ENCODE measurements at places on chromosomes 3 and 15. TPM values are rescaled to one million over a fixed set of nuclear protein-coding genes. Genes with fewer than 3 reads are reported as not detected.
A peak's percentile ranks its signal among the peaks of the same experiment; 100 is the strongest.

DNA sequence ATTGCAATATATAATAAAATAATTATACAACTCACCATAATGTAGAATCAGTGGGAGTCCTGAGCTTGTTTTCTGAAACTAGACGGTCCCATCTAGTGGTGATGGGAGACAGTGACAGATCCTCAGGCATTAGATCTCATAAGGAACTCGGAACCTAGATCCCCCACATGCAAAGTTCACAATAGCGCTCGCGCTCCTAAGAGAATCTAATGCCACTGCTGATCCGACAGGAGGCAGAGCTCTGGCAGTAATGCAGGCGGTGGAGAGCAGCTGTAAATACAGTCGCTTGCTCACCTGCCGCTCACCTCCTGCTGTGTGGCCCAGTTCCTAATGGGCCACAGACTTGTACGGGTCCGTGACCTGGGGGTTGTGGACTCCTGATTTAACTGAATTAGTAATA lies 87.8 kb downstream of the P3H2 start:
- DNase-seq, result no peak

- DNase-seq, result no peak
Observed at GRCh38 chr3:182802413-182803390, 9.4 kb downstream of the ATP11B start.

The LMAN1L gene
- total RNA-seq, result 0.85 TPM

GRCh38 chr3:112308151-112308911 lies 14.3 kb upstream of the SLC9C1 start:
- no peak for DNase-seq

DNA sequence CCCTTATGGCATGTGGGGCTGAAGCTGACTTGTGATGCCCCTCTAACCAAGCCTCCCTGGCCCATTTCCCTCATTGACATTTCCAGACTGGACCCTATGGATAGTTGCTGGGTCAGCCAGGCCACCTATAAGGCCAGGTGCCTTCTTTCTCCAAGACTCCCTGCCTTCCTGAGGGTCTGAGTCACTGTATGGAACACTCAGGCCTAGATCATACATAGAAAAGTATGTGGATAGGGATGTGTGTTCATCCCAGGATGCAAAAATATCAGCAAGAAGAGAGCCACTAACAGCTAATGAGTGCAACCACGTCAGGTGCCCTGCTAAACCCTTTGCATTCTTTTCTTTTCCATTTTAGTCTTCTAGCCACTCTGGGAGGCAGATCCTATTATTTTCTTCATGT lies 168.4 kb upstream of the WNT5A start:
- no peak for DNase-seq

DNA sequence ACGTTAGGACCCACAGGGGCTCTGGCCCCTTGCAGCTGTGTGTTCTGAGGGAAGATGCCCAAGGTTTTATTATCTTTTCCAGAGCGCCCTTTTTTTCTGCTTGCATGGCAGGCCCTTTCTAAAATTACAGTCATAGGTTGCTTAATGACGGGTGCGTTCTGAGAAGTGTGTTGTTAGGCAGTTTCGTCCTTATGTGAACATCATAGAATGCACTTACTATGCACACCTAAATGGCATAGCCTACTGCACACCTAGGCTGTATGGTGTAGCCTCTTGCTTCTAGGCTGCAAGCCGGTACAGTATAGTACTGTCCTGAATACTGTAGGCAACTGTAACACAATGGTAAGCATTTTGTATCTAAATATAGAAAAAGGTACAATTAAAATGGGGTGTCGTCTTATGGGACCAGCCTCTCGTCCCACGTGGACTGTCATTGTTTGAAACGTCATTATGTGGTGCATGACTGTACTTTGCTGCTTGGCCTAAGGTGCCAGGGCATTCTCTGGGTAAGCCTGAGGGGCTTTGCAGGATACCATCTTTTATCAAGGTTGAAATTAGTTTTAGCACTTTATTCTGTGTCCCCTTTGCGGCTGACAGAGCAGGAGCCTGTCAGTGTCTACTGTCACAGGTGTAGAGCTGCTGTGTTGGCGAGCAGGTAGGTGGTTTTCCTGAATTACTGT lies 10.9 kb downstream of the KLF13 start:
- no peak for DNase-seq

DNA sequence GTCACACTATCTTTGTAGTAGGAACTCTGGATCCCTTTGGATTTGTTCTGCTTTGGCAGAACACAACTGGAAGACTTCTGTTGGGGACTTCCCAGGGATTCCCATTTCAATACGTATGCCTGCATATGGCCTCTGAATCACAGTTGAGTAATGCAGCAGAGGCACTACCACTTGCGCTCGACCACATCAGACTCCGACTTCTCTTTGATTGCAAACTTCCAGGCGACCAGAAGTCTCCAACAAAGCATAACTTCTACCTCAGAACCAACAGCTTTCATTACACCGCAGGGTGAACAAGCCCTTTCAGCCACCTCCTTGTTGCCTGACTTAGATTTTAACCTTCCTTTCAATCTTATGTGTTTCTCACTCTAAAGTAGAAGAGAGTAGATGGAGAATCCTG lies 924.4 kb downstream of the IGSF11 start:
- DNase-seq, result no peak

DNA sequence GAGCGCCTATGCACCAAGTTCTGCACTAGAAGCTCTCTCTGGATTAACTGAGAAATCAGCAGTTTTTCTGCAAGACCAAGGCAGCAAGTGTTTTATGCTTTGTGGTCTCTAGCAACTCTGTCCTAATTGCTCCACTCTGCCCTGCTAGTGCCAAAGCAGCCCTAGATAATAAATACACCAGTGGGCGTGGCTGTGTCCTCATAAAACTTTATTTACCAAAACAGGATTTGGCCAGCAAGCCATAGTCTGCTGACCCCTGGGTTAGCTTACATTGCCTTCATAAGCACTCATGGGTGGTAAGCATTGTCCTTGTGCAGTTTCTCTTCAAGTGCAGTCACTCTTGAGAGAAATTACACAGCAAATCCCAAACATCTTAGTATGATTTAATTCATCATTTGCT lies 30.7 kb upstream of the SLC24A5 start:
- no peak for DNase-seq

- DNase-seq, result no peak
Observed at GRCh38 chr3:163812006-163812405, 1266.3 kb downstream of the SI start.

- no peak for DNase-seq
Observed at GRCh38 chr3:197266331-197266730, 32.1 kb downstream of the DLG1 start.

- peak; percentile 28 for DNase-seq
Observed at GRCh38 chr3:37693511-37694283, 168.0 kb upstream of the CTDSPL start.

- no peak for DNase-seq
Observed at GRCh38 chr3:124097362-124098131, 105.6 kb upstream of the ROPN1 start.

DNA sequence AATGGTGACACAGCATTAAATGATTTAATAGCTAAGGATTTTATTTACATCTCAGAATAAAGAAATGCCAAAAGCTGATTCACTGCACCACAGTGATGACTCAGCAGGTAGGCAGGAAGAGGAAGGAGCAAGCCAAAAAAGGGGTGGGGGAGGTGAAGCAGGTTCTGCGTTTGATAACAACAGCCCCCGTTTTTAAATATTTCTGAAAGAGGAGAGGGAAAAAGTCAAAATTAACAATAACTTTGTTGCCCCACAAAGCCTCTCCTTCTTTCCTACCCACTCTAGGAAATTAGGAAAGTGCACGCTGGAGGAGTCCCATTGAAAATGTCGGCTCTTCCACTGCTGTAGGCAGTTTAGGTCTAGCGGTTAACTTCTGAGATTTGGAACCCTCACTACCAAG lies 9.9 kb upstream of the CCDC54 start:
- no peak for DNase-seq

DNA sequence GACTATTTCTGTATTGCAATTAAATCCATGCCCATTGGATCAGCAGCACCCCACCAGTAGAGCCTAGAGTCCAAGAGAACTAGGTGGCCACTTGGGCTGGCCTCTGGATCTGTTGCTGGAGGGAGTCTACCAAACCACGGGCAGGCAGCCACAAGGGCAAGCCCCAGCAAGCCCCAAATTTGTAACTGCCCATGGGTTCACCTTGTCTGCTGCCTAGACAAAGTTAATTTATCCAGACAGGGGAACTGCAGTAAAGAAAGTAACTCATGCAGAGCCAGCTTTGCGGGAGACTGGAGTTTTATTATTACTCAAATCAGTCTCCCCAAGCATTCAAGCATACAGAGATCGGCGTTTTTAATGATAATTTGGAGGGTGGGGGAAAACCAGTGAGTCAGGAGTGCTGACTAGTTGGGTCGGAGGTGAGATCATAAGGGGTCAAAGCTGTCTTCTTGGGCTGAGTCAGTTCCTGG lies 74.0 kb upstream of the TERB2 start:
- no peak for DNase-seq

GRCh38 chr3:23479615-23480328 lies 276.6 kb downstream of the UBE2E2 start:
- DNase-seq, result no peak

GRCh38 chr3:192880313-192880712 lies 37.3 kb downstream of the MB21D2 start:
- DNase-seq, result no peak

DNA sequence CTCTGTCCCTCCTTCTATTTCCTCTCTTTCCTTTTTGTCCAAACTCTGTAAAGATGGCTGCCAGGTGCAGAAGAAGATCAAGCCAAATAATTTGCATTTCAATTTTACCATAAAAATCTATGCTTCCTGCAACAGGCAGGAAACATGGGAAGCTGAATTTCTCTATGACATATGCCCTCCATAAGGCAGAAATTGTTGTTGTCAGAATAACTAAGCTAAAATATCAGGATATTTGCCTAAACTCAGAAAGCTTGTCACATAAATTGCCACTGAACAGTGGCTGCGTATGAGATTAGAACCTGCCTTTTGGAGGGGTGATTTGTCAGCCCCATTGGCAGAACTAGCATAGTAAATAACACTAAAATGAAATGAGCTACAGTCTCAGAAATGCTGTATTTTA lies 288.3 kb upstream of the LMCD1 start:
- no peak for DNase-seq

- DNase-seq, result no peak
Observed at GRCh38 chr3:17765819-17766472, 23.5 kb upstream of the TBC1D5 start.

DNA sequence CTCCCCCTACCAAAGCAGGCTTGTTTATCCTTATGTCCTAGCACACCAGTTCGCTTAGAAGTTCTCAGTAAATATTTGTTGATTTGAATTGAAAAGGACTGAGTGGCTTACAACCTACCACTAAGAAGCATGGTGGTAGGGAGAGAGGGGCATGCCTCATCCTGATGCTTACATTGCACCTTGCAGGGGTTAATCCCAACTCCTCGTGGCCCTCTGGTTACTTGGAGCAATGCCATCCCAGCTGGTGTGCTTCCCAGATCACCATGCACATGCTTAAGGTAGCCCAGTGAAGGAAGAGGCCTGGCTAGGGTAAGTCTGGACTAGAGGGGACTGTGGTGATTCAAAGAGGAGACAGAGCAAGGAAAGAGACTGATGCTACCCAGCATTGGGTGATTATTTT lies 253.3 kb downstream of the CLSTN2 start:
- DNase-seq, result no peak

The CYP11A1 gene
- total RNA-seq, result 0.21 TPM

The XCR1 gene
- total RNA-seq, result 1.0 TPM

DNA sequence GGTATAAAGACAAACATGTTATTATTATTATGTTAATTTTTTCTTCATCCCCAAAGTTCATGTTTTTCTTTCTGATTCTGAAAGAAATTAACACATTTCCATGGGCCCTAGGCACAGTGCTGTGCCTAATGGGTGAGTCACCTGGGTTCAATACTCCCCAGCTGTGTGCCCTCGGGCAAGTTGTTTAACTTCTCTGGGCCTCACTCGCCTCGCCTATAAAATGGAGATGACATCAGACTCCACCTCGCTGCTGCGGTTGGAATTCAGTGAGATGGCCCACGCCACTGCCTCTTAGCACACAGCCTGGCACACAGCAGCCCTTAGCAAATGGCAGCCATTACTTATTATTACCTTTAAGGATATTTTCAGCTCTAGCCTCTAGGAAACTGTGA lies 22.6 kb downstream of the DNASE1L3 start:
- DNase-seq, result no peak

DNA sequence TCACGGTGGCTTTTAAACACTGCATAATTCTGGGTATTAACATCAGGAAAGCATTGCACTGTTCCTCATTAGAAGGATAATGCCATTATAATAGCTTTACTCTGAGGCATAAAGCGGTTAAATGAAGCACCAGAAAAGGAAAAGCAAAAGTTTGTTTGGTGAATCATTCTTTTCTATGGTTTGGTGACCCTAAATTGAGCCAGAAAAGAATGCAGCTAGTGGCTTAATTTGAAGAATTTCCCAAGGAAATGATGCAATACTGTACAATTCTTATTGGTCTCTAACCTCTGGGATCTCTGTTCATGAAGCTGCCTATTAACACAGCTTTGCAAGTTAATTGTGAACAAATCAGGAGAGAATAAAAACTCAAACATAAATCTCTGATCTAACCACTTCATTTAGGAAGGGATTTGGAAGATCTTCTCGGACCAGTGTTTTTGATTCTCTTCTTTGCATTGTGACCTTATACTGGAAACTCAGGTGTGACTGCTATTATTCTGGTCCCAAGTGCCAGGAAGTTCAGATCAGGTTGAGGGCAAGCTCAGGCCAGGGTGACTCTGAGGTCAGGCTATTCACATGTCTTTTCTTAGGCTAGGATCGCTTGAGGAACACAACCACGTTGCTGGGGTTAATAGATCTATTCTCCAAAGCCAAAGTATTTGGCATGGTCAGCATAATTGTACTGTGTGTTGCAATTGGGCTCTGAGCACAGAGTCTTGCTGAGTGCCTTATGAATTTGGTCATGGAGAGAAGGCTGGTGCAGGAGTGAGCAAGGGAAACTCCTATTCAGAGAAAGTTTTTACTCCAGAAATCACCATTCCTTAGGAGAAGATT lies 11.3 kb upstream of the DLG1 start:
- no peak for DNase-seq

- no peak for DNase-seq
Observed at GRCh38 chr3:10915376-10915775, 77.2 kb upstream of the SLC6A1 start.

- DNase-seq, result no peak
Observed at GRCh38 chr15:70095408-70096214, 2.1 kb downstream of the TLE3 start.

DNA sequence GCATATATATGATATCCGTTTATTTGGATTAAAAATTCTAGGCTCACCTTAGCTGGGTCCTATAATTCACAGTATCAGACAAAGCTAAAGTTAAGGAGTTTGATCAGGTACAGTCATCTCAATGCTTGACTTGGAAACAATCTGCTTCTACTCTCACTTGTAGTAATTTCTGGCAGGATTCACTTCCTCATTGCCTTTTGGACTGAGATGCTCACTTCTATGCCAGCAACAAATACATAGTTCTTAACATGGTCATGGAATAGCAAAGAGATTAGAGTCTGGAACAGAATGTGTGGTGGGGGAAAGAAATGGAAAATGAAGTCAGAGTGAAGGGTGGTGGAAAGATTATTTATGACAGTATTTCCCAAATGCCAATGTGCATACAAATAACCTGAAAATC lies 693.6 kb downstream of the CADM2 start:
- DNase-seq, result no peak
